ENCODE measurements at places on chromosomes 3 and 15.

- no peak for DNase-seq
Observed at GRCh38 chr3:71304684-71305083, 278.8 kb downstream of the FOXP1 start.

GRCh38 chr15:60152386-60152785 lies 148.3 kb downstream of the FOXB1 start:
- DNase-seq, result no peak

DNA sequence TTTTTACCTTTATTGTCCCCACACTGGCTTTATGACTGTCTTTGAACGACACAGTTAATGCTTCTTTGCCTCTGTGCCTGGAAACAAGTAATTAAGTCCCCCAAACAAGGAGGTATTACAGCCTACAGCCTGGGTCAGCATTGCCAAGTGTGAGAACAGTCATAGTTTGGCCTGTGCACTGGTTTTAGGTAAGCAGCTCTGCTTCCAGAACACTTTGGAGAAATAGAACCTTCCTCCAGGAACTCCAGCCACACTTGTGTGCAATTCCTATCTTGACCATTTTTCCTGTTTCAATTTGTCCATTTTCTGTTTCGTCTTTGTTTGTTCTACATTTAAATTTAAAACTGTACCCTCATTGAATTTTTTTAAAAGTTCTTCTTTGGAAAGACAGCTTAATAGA lies 568.2 kb downstream of the TUSC7 start:
- DNase-seq, result no peak

DNA sequence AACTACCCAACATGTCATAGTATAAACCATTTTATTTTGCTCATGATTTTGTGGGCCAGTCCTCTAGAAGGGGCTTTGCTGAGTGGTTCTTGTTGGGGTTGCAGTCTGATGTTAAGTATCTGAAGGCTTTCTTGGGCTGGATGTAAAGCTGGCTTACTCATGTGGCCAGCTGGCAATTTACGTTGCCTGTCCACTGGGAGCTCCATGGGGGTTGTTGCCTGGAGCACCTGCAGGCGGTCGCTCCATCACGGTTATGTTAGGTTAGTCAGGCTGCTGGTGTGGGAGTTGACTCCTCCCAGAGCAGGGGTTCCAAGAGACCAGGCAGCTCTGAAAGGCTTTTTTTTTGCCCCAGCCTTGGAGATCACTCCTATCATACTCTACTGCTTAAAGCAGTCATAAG lies 98.1 kb downstream of the NR1D2 start:
- no peak for DNase-seq

DNA sequence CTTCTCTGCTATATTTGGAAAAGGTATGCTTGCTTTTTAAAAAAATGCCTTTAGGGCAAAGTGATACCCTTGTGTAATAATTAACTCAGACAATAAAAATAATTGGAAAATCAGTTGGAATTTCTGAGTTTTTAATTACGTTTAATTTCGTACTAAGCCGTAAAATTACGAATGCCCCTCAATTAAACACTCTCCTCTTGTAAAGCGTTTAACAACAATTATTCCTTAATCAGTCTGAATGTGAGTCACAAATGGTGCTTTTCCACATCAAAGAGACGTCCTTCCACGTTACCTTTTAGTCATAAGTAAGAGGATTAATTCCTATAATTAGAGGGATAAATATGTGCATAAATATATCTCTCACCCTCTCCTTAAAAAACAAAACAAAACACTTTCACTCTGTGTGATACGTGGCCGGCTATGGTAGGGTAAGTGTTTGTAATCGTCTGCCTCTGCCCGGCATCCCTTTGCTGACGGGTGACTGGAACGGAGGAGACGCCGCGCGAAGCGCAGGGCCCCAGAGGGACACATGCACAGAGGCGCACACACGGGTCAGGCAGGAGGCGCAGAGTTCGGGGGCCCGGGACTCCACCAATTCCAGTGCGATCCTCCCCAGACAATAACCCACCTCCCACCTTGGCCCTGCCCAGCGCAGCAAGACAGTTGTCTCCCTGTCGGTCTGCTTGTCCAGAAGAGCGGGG lies 9.7 kb upstream of the MEIS2 start:
- DNase-seq, result no peak

DNA sequence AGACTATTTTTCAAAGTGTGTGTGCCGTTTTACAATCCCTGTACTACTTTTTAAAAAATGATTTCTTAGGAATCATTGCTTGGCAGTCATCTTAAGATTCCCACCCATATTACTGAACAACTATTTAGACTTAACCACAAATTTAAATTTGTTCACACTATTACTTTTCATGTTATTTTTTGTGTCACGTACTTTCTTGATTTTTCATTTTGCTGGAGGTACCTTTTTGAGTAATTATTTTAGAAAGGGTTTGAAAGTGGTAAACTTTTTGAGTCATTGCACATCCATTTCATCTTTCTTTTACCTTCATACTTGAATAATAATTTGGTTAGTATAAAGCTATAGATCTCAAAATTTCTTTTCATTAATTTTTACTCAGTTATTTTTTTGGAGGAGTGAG lies 16.9 kb downstream of the CMTM8 start:
- no peak for DNase-seq

DNA sequence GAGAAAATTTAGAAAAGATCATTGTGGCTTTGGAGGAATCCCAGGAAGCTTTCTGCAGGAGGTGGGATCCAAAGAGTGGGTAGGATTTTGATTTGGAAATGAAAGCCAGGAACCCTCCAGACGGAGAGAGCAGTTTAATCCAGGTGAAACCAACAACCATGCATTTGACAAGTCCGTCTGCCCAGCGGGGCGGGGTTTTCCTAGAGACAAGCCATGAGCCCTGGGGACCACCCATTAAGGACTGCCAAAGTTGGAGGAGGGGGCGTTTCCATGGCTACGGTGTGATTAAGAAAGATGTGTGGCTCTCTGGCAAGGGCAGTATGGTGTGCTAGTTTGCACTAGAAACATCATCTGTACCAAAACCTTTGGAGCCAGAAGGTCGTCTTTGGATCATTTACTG lies 53.4 kb downstream of the SRGAP3 start:
- DNase-seq, result no peak

DNA sequence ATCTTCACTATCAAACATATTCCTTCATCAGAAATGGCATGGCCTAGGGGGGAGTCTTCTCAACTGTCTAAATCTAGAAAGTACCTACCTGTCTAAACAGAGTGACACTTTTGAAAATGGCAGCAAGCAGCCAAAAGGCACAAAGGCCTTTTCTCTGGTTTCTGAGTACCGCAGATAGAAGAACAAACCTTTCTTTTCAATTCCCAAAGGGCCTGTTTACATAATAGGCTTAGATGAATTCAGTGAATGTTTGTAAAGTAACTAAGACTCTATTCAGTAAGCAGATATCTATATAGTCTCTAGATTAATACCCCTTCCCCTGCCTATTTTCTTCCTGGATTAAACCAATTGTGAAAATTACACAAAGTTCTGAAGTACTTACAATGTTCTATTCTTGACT lies 7.1 kb downstream of the MYEF2 start:
- no peak for DNase-seq

- DNase-seq, result no peak
Observed at GRCh38 chr3:42750834-42751233, 22.2 kb downstream of the CCDC13 start.

GRCh38 chr3:97815149-97815917 lies 6.5 kb upstream of the CRYBG3 start:
- no peak for DNase-seq

DNA sequence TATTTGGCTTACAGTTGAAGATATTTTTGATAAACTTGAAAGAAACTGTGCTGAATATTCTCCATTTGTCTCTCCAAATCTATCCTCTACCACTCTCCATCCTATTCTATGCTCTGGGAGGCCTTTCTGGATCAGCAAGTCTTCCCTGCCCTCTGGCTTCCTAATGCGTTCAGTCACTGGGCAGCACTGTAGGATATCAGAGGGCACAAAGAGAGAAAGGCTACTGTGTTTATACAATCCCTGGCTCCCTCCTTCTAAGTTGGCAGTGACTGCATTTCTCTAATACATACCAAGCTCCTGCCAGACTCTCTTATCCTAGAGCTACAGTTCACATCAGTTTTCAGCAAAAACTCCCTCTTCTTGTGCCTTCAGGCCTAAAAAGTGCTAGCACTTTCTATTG lies 102.1 kb upstream of the FHIT start:
- no peak for DNase-seq

DNA sequence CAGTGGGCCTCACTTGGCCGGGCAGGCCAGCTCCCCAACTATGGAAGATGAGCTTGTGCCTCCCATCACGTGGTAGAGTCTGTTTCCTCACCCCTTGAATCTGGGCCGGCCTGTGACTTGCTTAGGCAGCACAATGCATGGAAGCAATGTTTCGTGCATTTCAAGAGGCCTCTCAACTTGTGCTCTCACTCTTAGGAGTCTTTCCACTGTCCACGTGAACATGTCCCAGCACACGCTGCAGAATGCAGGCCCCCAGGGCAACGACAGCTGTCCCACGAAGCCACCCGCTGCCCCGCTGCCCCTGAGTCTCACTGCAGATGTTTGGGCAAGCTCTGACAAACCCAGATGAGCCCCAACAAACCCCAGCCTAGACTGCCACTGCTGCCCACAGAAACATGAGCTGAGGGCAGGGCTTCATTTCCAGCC lies 27.2 kb upstream of the SLC41A3 start:
- no peak for DNase-seq

DNA sequence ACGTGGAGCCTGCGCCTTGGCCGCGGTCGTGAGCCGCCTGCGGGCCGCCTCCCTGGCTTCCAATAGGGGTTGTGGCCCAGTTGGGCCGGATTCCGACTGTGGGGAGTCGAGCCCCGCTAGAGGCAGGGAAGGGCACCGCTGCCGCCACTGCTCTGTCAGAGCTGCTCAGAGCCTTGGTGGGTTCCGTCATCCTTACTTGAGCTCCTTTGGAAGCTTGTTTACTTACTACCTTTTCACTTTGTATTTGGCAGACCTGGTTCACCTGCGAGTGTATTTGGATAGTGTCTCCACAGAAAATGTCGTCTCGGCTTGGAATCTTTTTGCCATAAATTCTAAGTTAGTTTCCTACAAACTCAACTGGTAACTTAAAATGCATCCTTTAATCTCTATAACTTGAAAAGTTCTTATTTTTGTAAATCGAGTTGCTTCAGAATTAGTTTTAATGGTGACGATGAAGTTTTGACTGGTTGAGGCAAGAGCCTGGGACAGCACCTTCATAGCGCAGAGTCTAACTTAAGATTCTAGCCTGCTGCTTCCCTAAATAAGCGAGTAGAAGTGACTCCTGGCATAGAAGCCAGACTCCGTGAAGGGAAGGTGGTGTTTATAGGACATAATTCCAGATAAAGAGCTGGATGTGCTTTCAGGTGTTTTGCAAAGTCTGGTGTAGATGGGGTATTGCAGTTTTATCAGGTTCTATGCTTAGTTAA lies 800 bp downstream of the DAG1 start:
- no peak for DNase-seq

GRCh38 chr3:18370672-18371071 lies 54.5 kb downstream of the SATB1 start:
- no peak for DNase-seq

GRCh38 chr3:181344331-181344730 lies 354.8 kb upstream of the DNAJC19 start:
- no peak for DNase-seq

- DNase-seq, result no peak
Observed at GRCh38 chr3:113058188-113058587, 67.4 kb downstream of the GTPBP8 start.

DNA sequence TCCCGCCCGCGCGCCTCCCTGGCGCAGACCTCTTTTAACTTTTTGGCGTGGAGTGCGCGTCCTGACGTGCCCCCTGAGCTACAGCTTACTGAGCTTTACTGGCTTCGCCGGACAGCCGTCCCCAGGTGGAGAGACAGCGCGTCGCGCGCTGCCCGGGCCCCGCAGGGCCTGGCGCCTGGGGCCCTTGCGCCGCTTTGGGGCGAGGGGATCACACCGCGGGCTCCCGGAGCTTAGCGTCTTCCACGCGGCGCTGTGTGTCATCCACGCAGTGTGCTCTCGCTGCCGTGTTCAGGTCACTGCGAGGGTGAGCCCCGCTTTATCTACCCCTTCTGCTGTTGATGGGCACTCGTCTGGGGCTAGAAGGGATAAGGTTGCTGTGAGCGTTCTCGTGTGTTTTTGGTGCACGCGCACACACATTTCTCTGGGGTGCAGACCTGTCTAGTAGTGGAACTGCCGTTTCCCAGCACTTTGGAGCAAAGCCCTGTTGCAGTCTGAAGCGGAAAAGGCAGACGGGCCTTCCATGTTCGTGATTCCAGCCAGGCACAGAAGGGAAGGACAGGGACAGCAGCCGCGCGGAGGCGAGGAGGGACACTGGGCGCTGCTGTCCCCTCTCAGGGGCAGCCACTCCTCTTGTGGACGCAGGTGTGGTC lies 33.1 kb upstream of the ALDH1L1 start:
- no peak for DNase-seq

DNA sequence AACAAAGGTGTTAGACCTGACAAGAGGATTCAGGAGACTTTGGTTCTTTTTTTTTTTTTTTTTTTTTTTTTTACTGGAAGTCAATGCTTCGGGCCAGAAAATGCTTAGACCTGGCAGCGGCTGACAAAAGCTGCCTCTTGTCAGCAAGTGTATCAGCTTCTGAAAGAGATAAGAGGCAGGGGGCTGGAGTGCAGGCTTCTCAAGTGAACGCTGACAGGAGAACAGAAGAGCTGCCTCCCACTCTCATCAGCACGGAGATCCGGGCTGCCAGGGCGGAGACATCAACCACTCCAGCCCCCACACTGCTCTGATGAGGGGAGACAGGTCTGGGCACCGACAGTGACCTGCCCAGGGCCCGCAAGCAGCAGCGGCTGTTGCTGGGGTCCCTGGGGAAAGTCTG lies 9.4 kb upstream of the SCN5A start:
- DNase-seq, result no peak

GRCh38 chr3:54198556-54198955 lies 76.2 kb downstream of the CACNA2D3 start:
- DNase-seq, result no peak

DNA sequence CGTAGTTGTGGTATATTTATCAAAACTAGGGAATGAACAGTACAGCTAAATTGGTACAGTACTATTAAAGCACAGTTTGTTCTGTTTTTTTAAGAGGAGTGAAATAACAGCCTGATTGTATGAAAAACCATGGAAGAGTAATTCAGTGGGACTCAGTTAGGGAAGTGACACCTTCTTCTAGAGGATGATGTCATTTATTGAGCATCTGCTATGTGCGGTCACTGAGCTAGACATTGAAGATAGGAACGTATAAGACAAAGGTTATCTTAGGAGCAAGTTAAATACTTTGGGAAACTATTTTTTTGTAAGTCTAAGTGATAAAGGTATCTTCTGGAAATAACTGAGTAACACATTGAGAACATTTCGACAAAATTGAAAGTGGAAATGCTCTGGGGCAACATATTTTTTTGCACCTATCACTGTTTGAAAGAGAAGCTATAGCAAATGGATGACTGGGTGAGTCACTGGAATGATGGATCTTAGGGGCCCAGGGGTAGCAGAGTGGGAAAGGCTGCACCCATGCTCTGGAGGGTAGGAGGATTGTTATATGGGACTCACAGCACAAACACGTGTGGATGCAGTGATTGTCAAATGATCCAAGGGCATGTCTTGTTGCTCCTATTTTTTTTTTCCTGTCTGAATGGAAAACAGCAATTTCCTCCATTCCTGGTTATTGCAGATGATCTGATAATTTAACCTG lies 43.0 kb downstream of the OXNAD1 start:
- no peak for DNase-seq

- DNase-seq, result no peak
Observed at GRCh38 chr15:74053941-74054529, 28.3 kb downstream of the GOLGA6A start.
